NCI-H510A treated with DMSO at 0.1 percent for 48 hours (cell line): ENCODE measurements at places on chromosomes 2 and 18.

- DNase-seq, result no peak
Measured at GRCh38 chr2:2879781-2880180, 497.8 kb downstream of the EIPR1 start.

DNA sequence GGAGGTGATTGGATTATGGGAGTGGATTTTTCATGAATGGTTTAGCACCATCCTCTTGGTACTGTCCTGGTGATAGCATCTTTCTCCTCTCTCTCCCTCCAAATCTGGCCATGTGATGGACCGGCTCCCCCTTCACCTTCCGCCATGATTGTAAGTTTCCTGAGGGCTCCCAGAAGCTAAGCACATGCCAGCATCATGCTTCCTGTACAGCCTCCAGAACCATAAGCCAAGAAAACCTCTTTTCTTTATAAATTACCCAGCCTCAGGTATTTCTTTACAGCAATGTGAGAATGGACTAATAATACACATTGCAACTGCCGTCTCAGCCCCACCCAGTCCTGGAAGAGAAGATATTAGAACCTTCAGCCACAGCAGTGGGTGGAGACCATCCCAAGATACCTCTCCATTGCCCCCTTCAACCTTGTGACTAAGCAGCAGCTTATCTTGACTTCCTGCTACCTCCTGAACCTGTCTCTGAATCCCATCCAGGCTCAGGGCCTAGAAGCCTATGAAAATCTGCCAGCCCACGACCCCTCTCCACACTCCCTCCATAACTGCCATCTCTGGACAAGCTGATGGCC is 81.8 kb upstream of the AGAP1 start:
- no peak for DNase-seq

DNA sequence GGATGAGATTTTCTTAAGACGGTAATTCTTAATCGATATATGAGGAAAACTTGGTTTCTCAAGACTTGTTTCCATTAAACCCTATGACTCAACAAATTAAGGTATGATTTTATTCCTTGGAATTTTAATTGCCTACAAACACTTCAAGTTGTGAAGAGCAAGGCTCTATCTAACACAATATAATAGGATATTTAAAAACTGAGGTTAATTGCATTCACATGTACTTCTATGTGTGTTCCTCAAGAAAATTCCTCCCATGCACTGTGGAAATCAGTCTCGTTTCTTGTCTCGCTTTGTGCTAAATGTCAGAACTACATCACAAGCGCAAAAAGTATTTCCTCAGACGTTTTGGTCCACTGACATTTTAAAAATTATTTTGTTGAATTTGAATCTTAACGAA is 109.6 kb upstream of the UNC80 start:
- no peak for DNase-seq

GRCh38 chr2:160538115-160538514 is 44.5 kb upstream of the RBMS1 start:
- DNase-seq, result no peak

DNA sequence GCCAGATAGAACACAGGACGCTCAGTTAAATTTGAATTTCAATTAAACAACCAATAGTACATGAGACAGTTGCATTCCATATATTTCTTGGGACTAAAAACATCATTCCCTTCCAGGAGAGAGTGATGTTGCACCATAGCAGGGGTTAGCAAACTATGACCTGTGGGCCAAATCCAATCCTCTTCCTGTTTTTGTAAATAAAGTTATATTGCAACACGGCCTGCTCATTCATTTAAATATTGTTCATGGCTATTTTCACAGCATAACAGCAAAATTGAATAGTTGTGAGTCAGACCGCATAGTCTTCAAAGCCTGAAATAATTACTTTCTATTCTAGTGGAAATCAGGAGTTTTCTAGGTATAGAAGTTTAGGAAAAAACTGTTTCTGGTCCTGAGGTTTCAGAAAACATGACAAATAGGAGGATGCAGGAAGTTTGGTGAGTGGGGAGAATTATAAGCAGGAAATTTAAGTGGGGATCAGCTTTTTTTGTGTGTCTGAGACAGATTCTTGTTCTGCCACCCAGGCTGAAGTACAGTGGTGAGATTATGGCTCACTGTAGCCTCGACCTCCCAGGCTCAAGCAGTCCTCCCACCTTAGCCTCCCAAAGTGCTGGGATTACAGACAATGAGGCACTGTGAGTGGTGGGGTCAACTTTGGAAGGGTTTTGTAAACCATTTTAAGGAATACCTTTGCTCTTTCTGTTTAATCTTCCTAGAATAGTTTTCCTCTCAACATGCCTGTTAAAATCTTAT is 131.5 kb downstream of the SOCS6 start:
- no peak for DNase-seq

DNA sequence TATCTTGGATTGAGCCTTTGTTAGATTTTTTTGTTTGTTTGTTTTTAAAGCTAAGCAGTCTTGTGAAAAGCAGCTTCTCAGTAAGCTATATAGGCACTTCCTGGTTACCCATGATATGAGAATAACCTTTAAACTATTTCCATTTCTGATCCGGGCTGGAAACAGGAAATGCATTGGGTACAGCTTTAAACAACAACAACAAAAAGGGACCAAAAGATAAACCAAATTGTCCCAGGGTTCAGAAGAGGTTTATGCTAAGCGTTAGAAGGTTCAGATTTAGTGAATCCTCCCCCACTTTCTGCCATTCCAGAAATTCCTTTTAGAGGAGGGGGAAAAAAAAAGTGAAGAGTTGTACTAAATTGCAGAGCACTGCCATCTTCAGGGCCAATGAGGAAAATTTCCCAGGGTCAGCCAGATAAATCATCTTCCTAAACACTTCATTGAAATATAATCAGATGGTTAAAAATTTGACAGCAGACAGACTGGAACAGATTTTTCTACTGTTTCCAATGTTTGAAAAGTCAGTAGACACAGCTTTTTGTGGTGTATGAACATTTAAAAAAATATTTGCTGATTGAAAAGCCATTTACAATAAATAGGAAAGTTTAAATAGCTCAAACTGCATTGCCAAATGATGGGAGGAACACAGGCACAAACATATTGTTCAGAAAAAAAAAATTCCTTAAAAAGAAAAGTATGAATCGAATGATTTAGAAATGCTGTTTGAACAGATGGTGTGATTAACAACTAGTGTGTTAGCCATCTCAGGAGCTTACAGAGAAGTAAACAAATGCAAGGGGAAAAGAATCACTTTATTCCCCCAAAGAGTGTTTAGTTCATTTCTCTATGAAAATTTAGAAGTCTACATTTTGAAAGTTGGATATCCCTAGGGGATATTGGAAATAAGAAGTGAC is 189.9 kb upstream of the TANK start:
- peak; percentile 7 for DNase-seq

DNA sequence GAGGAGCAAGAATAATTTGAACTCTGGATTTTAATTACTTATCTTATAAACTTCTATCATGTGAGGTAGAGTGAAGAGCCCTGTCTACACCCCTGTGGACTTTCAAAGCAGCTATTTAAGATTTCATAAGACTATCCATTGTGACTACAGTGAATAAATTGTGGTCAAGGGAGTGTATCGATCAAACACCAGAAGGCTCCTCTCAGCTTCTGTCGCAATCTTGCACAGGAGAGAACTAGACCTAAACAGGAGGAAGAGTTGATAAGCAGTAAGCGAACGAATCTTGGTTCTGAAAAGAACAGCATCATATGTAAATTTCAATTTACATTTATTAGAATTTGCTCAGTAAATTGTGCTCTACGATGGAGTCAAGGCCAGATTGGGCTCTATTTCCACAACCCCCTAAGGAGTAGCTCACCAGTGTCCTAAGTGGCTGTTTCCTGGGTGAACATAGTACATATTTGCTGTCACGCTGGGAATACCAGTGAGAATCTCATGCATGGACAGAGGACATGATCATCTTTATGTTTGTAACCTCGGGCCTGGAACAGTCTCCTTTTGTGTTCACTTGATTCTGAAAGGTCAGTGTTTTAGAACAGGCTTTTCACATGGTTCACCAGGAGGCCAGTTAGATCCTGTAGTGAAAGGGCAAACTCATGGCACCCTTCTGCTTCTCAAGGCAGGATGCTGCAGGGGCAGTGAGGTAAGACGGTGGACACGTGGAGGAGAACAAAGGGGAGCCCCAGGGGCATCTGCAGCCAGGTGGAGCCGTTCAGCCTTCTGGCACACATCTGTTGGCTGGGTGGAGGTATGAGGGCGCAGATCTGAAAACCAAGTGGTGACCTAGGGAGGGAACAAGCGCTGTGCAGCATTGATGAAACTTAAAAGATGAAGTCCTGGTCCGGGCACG is 33.3 kb downstream of the NPAS2 start:
- peak; percentile 5 for DNase-seq

GRCh38 chr2:82857967-82858366 is 1601.1 kb downstream of the SUCLG1 start:
- no peak for DNase-seq

- no peak for DNase-seq
Measured at GRCh38 chr2:221415789-221416188, 156.3 kb downstream of the EPHA4 start.

- no peak for DNase-seq
Measured at GRCh38 chr2:155099784-155100183, 401.3 kb downstream of the KCNJ3 start.

DNA sequence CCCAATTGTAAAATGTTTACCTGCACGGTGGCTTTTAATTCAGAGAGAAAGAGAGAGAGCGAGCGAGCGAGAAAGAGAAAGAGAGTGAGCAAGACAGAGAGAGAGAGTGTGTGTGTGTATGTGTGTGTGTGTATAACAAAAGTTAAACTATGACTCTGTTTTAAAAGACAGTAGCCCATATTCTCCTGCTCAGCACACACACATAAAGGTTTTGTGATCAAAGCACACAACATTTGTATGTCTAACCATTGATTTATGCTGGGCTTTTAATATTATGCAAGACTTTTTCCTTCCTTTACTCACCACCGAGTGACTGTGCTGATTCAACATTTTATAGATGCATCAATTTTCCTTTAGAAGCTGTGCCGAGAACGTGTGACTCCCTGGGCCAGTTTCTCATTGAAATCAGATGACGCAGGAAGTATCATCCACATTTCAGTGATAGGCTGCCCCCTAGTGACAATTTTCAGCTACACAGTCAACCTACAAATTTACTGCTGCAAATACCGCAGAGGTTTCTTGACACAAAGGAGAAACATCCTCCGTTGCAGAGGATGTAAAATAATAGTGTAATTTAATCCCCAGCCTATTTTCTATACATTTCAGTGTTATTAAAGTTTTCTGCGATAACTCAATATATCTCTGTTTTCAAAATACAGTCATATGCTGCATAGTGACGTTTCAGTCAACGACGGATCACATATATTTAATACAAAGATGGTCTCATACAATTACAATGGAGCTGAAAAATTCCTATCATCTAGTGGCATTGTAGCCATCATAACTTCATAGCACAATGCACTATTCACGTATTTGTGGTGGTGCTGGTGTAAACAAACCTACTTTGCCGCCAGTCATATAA is 165.9 kb upstream of the TANK start:
- peak; percentile 81 for DNase-seq

DNA sequence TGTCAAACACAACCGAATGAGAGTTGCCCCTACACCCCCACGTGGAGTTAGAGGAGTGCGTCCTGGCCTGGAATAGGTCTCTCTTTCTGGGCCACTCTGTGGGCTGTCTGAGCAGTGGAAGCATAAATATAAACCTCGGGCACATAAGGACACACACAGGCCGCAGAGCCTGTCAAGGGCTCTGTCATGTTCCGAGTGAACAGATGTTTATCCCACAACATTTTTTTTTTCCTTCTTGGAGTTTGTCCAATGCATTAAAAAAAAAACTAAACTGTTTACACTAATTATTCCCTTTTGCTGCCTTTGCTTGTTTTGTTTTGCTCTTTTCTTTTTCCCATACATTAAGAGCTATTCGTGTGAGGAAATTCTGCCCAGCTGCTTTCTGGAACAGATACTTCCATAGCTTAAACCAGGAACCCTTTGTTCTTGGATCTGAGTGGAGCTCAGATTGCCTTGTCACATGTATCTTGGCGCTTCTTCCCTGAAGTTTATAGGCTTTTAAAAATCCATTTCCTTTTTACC is 228.3 kb upstream of the FOSL2 start:
- DNase-seq, result no peak

GRCh38 chr2:191174442-191174841 is 23.6 kb upstream of the STAT4 start:
- no peak for DNase-seq

DNA sequence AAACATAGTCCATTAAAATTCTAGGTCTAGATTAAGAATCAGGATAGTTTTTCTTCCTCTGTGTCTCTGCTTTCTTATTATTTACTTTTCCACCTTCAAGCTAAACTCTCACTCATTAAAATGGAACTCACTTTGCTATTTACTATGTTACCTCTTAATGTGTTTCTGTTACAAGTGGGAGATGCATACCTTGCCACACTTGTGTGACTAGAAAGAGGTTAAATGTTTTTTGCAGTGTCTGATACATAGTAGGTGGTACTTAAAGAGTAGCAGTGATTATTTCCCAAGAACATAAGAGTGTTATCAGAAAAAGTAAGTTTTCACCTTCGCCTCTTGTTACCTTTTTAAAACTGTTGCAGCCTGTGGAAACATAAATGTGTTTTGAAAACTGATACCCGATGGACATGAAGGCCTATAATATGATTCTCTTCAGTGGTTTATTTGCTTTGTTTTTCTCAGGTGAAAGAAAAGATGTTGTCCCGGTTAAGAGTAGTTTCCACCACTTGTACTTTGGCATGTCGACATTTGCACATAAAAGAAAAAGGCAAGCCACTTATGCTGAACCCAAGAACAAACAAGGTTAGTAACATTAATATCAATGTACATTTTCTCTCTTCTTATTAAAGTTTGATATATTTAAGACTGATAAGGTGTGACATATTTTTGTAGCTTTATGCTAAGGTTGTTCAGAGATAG is 16.6 kb downstream of the ME2 start:
- peak; percentile 51 for DNase-seq

DNA sequence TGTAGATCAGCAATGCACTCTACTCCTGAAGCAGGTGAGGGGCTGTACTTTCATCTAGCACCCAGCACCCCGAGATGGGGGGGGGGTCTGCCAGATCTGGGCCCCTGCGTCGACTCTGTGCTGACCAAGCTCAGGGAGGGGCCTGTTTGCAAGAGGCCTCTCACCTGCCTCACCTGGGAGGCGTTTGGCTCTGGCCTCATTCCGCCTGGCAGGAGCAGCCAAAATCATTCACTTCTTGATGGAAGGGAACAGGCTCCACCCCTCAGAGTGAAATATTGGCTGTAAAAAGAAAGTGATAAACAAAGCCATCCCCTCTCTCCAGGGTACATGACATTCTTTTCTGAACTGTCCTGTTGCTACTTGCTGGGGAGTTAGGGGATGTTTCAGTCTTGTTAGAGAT is 10.7 kb upstream of the IL1R2 start:
- no peak for DNase-seq

- DNase-seq, result no peak
Measured at GRCh38 chr2:98216616-98217015, 129.6 kb upstream of the CNGA3 start.
